NCI-H2029 (cell line): ENCODE measurements at places on chromosomes 1 and 21.
A peak's percentile ranks its signal among the peaks of the same experiment; 100 is the strongest.

GRCh38 chr1:81547261-81547911 is 253.3 kb upstream of the ADGRL2 start:
- DNase-seq = no peak

DNA sequence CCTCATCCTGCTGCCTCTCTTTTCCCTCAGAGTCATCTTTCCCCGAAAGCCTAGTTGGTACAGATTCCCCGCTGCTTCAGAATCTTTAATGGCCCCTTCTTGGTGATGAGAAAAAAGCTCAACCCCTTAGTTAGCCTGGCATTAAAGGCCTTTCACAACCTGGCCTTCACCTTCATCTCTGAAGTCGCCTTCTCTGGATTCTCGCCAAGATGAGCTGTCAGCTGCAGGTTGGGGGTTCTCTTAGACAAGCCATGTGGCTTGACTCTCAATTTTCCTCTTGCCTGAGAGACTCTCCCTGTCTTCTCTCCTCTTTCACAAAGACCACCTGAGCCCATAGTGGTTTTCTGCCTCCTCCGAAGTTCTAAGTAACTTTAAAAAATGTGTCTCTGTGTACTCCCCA is 15.5 kb upstream of the DISC1 start:
- DNase-seq = no peak

GRCh38 chr1:43379476-43379875 is 10.1 kb downstream of the MED8 start:
- no peak for DNase-seq

DNA sequence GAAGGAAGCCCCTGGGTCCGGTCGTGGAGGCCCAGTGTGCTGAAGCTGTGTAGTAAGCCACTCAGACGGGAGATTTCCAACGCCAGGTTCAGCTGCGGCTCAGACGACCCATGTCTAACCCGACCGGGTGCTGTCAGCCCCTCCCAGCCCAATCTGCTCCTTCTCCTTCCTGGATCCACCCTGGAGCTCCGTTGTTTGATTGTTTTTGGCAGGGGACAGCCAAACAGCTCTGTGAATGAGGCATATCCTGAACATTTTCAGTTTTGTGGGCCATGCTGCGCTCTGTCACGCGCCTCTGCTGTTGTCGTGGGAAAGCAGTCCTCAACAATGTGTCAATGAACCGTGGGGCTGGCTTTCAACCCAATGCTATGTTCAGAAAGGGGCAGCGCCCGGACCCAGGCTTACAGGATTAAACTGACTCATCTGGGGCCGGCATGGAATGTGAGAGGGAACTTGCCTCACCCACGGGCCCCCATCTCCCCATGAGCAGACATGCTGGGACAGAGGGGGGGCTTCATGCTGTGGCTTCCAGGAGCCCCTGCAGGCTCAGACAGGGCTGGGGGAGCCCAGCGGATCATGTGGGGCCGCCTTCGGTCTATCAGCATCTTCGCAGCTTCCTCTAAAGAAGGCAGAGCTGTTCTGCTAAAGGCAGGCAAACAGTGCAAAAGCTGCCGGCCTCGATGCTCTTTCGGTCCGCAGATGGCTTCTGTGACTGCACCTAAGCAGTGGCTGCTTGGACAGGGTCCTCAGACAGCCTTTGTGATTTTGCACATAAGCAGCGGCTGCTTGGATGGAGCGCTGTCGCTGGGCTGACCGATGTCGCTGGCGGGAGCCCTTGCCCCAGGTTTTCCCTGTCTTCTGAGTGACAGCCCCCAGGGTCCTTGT is 101.7 kb downstream of the RIPK4 start:
- DNase-seq = no peak

- DNase-seq = peak; percentile 71
These were observed 143.0 kb downstream of the ELAVL4 start for GRCh38 chr1:50251702-50252101.

DNA sequence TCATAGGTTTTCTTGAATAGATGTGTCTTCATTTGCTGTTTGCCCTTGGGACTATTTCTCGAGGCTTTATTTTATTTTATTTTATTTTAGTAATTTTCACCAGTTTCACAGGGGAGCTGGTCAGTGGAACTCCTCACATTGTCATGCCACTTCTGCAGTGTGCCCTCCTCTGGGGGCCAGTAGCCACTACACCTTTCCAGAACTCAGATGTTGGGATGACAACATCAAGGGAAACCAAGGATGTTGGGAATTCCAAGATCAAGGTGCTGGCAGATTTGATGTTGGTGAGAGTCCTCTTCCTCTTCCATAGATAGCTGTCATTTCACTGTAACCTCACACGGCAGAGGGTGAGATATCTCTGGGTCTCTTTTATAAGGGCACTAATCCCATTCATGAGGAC is 35.5 kb downstream of the SLC26A9 start:
- no peak for DNase-seq

DNA sequence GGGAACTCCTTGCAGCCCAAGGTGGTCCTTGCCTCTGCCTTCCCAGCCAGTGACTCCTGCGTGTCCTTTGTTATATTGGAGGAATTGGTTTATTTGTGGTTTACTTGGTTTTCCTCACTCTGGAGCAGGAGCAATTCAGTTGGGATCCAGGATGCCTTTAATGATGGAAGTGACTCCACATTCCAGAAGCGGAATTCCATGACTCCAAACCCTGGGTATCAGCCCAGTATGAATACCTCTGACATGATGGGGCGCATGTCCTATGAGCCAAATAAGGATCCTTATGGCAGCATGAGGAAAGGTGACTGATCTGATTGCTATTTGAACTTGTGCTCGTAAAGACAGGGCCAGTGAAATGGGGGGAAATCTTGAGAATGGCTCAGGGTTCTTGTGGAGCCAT is 15.1 kb upstream of the PIGV start:
- DNase-seq = no peak

DNA sequence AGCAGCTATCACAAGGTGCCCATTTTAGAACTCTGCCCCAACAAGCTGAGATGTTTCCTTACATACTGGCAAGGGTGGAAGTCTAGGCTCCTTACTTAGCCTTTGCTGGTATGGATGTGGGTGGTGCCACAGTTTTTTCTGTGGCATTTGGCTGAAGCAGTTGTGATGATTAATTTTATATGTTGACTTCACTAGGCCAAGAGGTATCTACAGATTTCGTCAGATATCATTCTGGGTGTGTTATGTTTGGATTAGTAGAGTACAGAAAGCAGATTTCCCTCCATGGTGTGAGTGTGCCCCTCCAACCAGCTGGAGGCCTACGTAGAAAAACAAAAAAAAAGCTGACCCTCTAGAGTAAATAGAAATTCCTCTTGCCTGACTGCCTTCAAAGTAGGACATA is 317.0 kb downstream of the BARHL2 start:
- no peak for DNase-seq

DNA sequence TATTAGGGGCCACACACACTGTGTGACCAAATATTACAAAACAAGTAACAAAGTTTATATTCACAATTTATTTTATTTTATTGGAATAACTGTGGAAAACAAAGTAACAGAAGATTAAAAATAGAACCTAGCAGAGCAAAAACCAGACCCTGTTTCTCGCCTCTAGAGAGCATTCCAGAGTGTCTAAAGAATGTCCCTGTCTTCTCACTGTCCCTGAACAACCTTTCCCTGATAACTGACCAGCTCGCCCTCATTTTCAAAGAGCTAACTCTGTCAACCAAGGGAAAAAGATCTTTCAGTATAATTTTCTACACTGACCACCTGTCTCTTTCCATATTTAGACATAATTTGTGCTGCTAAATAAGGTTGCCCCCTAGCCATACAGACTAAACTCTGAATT is 646.9 kb downstream of the USP25 start:
- DNase-seq = no peak

- no peak for DNase-seq
These were observed 190.2 kb upstream of the SGIP1 start for GRCh38 chr1:66343569-66344325.

DNA sequence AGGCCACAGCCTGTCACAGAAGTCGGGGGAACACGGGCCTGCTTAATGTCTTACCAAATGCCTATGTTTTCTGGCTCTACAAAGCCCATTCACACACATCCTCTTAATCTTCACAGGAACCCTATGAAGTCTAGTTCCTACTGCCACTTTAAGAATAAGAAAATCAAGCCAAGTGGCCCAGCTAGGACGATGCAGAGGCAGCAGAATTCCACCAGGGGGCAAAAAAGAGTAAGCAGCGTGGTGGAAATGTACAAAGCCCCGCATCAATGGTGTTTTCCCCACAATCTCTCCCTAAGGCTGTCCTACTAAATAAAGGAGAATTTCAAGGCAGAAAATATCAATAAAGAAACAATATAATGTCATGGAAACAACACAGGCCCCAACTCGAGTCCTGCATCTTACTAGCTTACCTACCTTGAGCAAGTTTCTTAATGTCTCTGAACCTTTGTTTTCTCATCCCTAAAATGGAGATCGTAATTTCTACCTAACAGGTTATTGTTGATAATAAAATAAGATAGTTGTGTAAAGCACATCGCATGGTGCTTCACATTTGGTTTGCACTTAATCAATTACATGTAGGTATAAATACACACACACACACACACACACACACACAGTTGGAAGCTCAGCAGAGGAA is 21.4 kb downstream of the SEC16B start:
- DNase-seq = peak; percentile 7

- DNase-seq = no peak
These were observed 89.6 kb downstream of the UBIAD1 start for GRCh38 chr1:11362547-11363021.

DNA sequence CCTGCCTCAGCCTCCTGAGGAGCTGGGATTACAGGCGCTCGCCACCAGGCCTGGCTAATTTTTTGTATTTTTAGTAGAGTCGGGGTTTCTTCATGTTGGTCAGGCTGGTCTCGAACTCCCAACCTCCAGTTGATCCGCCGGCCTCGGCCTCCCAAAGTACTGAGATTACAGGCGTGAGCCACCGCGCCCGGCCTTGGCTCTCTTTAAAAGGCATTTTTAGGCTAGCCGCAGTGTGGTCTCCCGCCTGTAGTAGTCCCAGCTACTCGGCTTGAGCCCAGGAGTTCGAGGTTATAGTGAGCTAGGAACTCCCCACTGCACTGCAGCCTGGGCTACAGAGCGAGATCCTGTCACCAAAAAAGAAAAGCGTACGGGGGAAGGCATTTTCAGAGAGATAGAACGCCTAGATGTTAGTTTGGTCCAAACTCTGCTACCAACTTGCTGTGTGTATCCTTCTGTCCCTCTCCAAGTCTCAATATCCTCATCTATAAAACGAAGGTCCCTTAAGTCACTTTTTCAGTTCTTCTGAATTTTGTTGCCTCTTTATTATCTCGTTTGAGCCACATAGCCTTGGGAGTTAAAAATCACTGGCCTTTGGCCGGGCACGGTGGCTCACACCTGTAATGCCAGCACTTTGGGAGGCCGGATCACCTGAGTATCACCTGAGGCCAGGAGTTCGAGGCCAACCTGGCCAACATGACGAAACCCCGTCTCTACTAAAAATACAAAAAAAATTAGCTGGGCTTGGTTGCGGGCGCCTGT is 734 bp downstream of the MED18 start:
- no peak for DNase-seq

DNA sequence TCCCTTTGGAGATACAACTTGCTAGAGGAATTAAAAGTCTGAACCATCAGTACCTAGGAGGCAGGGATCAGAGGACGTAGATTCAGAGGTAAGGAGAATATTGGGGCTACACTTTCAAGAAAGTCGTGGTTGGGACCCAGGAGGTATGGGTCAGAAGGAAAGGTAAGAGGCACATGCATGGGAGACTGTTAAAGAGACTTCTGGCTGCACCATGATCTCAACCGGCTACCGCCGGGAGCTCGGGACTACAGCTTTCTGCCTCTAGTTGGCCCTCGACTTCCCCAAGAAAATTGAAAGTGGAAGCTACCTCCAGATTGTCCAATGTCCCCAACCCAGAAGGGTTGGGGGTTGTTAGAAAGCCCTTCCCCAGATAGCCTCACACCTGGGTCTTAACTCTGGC is 355.7 kb upstream of the TMPRSS15 start:
- DNase-seq = no peak

GRCh38 chr1:211698161-211699026 is 23.0 kb upstream of the NEK2 start:
- DNase-seq = peak; percentile 64

DNA sequence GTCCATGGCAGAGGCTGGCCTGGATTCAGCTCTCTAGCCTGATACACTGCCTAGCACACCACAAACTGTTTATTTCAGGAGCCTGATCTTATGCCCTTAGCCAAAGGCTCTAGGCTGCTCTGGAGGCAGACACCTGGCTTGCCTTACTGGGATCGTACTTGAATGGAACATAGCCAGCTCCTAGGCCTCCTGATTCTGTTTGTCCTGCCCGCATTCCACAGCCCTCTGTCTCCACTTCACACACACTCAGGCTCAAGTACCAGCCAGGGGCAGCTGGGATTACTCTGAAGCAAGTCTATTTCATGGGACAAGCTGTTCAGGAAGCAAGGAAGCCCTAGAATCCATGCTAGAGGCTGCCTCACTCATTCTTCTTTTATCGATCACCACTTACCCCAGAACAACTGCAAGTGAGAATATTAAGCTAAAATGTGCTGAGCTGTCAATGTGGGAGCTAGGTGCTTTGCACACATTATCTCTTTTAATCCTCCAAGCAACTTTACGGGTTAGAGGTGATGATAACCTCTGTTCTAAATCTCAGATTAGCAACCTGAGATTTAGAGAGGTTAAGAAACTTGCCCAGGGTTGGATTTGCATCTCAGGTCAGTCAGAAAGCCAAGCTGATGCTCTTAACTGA is 31.1 kb upstream of the CYP4B1 start:
- DNase-seq = peak; percentile 98

DNA sequence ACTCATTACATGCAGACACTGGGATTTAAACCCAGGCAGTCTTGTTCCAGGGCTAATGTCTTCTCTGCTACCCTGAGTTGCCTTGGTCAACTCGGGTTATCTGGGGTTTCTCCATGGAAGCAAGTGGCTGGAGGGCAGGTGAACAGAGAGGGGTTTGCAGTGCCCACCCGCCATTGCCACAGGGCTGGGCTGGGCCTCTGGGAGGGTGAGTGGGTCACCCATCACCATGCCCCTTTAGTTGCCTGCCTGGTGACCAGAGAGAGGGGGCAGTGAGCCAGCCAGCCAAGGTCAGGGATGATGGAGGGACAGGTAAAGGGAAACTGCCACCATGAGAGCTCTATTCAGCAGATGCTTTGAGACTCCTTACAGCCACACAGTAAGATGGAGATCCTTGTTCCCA is 53.2 kb downstream of the GRIK3 start:
- DNase-seq = no peak
